NCI-H2081 treated with DMSO at 0.1 percent for 48 hours (cell line): ENCODE measurements at places on chromosomes 2 and 18.

DNA sequence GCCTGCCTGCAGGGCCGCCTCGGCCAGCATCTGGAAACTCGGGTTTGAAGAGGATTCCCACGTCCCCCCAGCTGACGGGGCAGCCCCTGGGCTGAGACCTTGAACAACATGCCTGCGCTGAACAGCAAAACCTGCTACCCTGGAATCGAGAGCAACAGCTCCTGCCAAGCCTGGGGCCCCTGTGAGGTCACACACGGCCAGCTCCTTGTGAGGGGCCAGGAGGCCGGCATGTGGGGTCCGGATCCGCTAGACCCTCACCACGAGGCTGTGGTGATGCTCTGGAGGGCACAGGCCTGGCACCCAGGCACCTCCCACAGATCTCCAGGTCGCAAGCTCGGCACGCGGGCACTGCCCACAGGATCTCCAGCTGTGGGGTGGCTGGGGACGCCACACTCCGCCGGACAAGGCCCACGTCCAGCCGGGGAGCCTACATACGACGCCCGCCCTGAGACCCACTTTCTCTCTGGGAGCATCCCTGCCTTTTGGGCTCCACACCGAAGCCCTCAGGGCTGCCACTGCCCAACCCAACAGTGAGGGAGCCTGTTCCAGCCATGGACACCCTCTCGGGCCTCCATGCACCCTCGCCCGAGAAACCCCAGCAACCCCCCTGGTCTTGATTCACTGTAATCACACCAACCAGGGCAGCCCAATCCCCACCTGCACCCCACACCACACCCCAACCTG, 34.1 kb downstream of the SLC66A2 start:
- DNase-seq: no peak

DNA sequence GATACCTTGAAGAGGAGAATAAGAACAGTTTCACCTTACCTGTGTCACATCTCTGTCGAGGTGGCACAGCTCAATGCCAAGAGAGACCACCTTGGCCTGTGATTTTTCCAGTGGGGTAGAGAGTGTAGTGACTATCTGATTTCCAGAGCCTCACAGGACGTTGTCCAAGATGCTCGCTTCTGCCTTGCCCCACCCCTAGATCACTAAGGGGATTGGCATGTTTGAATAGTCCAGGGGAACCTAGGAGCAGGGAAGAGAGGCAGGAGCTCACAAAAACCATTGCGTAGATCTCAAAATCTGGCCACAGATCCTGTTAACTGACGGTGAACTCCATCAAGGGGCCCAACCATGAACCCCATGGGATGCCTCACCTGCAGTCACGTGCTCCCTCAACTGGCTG, 24.2 kb downstream of the TMEM178A start:
- DNase-seq: no peak

DNA sequence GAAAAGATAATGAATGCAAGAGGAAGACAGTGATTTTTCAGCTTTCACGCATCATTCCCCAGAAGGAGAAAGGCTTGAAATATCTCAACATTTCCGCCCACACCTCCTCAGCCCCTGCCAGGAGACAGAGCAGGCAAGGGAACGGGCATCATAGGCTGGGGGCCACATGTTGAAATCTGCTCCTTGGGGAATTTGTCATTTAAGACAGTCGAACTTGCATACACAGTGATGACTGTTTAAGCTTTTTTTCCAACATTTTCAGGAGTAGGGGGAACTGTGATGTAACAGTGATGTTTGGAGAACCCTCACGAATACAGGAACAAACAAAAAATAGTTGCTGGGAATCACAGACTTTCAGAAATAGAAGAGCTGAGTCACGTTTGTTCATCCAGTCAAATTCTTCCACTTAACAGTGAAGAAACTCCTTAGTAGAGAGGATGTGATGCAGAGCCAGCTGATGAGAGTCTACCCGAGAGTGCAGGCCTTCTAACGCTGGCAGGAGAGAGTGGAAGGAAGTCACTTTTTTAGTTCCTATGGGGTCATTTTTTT, 266.8 kb downstream of the ALPK2 start:
- DNase-seq: no peak

DNA sequence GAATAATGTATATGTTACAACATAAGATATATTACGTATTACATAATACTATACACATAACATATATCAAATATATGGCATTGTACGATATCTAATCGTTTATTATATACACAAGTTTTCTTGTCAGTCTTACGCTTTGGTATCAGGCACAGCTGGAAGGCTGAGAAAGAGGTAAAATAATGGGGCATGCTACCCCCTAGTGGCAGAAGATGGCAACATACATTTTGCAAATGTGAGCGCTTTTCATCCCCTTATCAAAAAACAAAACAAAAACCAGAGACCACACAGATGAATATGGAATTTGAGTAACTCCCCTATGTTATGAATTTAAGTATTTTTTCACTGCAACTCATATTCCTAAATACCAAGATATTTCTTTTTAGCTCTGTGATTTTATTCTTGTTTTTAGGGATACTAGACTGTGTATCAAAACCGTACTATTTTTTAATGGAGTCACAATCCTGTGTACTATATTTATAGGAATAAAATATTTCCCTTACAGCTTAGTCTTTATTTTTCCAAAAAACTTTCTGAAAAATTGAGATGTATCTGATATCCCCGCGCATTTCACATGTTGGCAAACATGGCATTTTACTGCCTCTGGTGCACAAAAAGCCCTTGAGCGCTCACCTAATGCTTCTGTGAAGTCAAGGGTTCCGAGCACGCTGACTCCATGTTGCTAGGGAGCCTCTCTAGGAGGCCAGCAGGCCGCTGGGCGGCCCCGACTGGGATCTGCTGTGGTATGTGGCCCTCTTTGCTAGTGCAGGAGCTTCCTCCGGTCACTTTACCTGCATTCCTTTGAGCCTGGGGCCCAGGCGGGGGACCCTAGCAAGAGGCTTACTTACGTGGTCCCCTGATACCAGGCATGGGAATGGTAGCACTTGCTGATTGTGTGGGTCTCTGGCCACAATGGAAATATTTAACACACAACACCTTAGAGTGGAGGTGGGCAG, 62.5 kb downstream of the SLC4A3 start:
- DNase-seq: no peak

DNA sequence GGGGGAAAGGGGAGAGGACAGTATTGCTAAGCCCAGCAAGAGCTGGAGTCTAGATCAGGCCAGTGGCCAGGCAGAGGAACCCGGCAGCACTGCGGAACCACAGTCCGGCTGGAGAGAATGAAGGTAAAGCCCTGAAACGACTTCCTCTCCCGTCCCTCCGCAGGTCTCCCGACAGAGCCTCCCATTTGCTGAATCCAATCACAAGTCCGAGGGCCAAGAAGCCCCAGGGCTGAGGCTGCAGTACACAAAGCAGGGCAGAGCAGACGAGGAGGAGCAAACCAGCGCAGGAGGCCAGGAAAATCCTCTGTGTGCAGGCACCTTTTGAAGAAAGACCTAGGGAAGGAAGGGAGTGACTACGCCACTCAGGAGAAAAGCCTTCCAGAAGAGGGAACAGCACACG, 104.4 kb downstream of the OSBPL1A start:
- DNase-seq: no peak

GRCh38 chr18:45671321-45671720, 52.7 kb upstream of the SLC14A1 start:
- no peak for DNase-seq

DNA sequence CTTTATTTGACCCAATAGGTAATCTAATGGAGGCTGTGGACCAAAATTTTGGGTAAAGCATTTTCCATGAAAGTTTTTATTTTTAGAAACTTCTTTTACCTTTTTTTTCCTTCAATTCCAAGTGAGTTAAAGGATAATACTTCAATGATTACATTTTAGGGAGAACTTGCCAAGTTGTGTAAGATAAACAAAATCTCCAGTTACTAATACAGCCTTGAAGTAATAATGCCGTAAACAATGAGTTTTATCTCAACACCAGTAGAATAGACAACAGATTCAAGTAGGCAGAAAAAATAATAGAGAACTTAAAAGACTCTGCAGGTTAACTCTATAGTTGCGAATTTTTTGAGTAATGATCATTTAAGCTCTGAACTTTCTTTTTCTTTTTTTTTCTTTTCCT, 807.4 kb downstream of the CNTNAP5 start:
- no peak for DNase-seq

DNA sequence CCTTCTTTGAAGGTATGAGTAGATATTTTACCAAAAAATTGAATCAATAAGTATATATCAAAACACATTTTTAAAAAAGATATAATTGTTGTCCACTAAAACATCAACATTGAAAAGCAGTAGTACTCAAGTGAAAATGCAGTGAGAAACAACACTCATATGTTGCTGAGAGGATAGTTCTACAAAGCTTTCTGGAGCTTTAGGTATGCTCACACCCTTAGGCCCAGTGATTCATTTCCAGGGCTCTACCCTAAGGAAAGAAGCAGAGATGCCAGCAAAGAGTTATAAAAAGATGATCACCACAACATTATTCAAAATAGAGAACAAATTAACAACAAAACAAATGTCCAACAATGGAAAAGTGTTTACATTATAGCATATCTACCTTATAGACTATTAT, 197.3 kb upstream of the CCDC150 start:
- DNase-seq: no peak

GRCh38 chr2:175742367-175742766, 259.7 kb downstream of the LNPK start:
- no peak for DNase-seq

DNA sequence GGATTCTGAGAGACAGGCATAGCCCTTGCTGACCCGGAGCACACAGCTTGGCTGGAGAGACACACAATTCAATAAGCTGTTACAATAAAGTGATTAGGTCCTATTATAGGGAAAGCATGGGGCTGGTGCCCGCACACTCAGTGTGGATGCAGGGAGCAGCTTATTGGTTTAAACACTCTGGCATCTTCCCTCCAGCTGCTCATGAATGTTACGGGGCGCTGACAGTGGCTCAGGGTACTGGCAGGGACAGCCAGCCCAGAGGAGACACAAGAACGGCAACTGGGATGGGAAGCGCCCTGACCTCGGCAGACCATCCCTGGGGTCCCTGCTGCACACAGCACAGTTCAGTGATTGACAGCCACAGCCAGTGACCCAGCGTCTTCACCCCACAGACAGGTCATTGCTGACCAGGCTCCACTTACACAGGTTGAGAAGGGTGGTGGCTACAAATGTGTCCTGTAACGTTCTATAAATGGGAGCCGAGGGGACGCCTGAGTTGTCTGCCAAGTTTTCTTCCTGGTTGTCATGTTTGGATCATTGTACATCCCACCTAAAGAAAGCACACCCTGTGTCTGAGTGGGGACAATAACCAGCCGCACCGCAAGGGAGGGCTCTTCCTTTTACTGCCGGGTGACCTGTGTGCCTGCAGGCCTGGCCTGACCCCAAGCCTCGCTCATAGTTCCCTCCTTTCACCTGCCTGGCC, 60.3 kb downstream of the SH3BP4 start:
- no peak for DNase-seq

DNA sequence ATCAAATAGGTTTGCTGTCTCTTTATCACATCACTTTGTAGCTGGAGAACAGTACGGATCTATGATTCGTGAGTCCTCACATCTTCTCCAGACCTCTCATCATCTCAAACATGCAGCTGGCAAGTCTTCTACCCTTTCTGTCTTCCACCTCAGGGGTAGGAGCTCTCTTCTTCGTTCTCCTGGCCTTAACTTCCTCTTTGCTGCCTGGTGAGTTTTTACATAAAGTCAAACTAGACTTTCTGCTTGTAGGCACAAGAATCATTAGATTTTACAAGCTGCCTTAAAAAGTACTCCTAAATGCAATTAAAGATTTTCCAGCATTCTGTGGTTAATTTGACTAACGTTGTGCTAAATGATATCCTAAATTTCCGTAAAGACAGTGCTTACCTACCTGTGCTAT, 43.7 kb upstream of the TANK start:
- no peak for DNase-seq

DNA sequence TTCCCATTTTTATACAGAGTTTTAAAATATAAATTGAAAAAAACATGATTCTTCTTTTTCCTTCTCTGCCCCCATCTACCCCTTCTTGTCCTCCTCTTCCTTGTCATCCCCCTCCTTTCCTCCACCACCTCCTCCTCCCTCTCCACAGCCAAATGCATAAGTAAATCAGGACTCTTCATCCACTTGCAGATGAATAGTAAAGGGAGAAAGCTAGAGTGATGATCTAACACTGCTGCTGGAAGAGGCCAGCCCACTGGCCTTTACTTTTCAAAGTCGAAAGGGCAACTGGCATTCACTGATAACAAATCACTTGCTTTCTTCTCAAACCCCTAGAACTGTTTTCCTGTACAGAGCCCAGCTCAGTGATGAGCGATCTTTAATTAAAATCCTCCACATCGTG, 205.8 kb downstream of the PDE1A start:
- DNase-seq: no peak

DNA sequence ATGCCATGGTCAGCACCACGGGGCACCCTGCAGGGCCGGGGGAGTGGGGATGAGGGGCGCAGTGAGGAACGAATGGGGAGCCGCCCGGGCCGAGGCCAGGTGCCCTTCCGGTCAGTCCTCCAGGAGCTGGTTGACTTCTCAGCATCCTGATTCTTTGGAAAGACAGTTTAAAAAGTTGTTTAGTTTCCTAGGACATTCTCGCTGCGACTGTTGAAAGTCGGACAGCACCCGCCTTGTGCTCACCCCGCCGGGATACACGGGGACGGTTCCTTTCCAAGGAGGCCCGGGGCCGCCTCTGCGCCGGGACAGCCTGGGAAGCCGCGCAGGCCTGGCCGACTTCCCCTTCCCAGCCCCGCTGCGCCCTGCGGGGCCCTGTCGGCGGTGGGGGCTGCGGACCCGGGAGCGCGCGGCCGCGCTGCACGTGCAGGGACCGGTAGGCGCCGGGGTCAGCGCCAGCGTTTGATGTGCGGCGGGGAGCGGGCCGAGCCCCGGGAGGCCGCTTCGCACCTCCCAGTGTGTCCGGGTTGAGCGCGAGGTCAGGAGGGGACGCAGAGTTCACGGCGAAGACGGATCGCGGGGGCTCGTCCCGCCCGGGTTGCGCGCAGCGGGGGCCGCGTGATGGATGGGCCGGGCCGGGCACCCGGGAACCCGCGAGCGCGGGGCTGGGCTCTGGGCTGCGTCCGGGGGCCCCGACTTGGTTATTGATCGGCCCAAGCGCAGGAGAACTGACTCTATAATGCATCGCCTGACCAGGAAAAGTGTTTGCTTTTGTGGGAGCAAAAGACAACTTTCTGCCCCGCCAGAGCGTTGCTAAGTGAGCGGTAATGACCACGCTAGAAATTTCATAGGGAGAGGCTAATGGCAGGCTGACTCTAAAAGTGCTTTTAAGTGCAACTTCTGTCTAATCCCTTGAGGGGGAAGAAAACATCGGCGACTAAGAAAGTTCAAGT, 28.0 kb upstream of the SMIM21 start:
- no peak for DNase-seq

DNA sequence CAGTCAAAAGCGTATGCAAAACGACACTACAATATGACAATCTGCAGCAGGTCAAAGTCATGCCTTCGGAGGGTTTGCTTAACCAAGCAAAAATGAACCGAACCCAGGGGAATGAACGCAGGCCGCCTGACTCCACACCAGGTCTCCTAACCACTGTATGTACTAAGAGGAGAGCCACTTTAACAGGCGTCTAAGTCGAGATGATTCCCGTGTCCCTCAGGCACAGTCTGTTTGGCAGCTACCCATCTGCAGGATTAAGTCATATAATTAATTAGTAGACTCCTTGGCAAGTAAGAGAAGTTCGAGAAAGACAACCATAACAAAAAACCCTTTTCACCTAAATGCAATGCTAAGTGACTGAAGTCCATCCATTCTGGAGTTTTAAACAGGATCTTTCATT, 15.2 kb downstream of the CYB5A start:
- no peak for DNase-seq
